SHP77 treated with DMSO at 0.1 percent for 48 hours (cell line): ENCODE measurements at places on chromosomes 7 and 10.
A peak's percentile ranks its signal among the peaks of the same experiment; 100 is the strongest.

DNA sequence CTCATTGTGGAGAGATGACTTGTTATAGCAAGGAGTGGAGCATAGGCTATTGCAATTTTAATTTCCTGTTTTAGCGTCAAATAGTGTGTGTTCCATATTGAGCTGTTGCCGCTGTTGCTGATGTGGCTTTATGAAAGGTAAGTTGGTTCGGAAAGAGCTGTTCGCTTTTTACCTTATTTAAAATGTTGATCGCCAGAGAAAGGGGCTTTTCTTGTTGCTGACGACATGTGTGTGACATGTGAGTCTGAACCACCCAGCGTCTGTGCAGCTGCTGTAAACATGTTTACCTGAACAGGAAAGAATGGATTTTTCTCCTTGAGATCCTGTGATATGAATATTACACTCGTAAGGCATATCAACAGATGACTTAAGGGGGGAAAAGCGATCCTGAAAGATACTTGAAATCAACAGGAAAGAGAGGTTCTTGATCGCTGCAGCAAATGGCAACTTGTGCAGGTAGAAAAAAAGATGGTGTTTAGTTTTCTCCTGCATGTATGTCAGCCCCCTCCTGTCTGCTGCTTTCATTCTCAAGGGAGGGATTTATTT is 2.5 kb downstream of the ZEB1 start:
- DNase-seq = peak; percentile 7

DNA sequence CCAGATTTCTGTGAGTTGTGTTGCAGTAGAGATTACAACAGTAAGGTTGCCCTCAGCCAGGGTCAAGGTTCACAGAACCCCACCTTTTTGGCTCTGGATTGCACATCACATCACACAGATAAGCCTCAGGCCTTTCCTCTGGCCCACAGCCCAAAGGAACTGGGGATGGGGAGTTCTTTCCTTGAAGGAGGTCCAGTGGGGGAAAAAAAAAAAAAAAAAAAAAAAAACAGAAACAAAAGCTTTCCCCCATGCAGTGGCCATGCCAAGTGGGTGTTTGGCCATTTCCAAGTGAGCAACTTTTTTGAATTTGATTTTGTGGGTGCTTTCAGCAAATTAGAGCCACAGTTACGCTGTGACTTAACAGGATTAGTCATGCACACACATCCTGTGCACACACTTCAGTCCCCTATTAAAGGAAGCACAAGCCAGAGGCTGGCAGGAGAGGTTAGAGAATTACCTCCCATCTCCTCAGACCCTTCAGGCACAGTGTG is 79.3 kb upstream of the NANOS1 start:
- DNase-seq = no peak

GRCh38 chr10:113273181-113274163 is 279.4 kb upstream of the HABP2 start:
- DNase-seq = no peak

DNA sequence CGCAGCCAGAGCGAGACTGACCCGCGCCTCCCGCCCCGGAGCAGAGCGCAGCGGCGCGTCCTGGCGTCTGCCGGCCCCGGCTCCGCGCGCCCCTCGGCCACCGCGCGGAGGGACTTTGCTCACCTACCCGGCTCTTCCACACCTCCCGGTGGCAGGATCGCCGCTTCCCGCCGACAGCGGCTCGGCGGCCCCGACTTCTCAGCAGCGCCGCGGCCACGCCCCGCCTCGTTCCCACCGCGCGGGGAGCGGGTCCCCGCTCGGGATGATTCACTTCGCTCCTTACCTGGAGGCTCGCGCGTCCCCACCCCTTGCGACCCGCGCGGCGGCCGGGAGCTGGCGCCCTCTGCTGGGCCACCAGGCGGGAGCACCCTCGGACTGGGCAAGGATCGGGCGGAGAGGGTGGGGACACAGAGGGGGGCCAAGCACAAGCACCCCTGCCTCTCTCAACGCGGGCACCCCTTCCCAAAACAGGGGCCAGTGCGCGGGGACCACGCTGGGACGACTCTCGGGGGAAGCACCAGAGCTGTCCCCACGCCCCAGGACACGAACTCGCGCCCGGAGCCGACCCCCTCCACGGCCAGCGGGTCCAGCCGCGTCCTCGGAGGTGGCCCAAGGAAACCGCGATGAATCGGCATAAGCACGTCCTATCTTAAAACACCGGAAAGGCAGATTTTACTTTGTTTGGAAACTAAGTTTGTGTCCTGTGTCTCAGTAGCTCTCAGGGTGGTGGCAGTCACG is 101.0 kb upstream of the SVIL start:
- DNase-seq = peak; percentile 32

DNA sequence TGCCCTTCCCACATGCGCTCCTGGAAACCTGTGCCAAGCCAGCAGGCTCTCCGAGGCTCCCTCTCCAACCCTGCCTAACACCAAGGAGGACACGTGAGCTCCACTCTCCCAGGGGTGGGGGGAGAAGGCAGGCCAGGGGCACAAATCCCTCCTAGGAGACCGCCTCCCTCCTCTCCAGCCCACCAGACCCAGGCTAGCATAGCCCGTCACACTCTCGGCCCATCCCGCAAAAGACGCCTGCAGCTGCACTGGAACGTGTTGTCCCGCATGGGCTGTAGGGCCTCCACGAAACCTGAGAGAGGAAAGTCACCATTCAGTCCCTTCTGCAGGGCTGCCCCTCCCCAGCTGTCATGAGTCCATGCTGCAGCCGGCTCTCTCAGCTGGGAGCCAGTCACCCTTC is 126.3 kb downstream of the MAD1L1 start:
- no peak for DNase-seq

DNA sequence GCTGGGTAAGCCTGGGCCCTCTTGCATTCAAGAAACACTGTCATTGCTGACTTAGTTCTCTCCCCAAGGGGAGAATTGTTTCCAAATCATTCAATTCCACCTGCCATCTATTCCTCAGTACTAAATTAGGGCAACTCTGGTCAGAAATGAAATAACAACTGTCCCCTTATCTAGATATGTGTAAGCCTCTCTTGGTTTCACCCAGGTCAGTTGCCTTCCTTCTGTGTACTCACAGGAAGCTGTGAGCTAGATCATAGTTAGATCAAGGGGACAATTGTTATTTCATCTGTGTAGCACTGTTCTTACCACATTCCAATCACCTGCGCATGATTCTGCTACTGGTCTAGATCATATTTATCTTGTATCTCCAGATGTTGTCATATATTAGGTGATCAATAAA is 483.0 kb upstream of the SORCS1 start:
- DNase-seq = no peak

- DNase-seq = no peak
Observed at GRCh38 chr7:1290679-1291356, 58.1 kb downstream of the UNCX start.

- no peak for DNase-seq
Observed at GRCh38 chr7:116086547-116087045, 56.0 kb upstream of the TFEC start.

- DNase-seq = no peak
Observed at GRCh38 chr10:91593834-91594233, 39.0 kb downstream of the PPP1R3C start.

DNA sequence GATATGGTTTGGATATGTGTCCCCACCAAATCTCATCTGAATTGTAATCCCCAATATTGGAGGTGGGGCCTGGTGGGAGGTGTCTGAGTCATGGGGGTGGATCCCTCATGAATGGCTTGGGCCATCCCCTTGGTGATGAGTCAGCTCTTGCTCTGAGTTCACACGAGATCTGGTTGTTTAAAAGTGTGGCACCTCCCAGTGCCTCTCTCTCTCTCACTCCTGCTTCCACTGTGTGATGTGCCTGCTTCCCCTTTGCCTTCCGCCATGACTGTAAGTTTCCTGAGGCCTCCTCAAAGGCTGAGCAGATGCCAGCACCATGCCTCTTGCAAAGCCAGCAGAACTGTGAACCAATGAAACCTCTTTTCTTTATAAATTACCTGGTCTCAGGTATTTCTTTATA is 4.8 kb upstream of the GCK start:
- DNase-seq = no peak

GRCh38 chr7:33773053-33773452 is 132.3 kb upstream of the BMPER start:
- no peak for DNase-seq

- DNase-seq = peak; percentile 84
Observed at GRCh38 chr7:30027740-30028215, 434 bp upstream of the PLEKHA8 start.

GRCh38 chr10:34776090-34776690 is 38.9 kb downstream of the PARD3 start:
- no peak for DNase-seq

- DNase-seq = no peak
Observed at GRCh38 chr10:5575482-5576153, 50.9 kb downstream of the CALML3 start.

- no peak for DNase-seq
Observed at GRCh38 chr10:90328459-90328858, 529.4 kb downstream of the HTR7 start.

GRCh38 chr10:91788527-91788926 is 9.7 kb upstream of the TNKS2 start:
- no peak for DNase-seq

DNA sequence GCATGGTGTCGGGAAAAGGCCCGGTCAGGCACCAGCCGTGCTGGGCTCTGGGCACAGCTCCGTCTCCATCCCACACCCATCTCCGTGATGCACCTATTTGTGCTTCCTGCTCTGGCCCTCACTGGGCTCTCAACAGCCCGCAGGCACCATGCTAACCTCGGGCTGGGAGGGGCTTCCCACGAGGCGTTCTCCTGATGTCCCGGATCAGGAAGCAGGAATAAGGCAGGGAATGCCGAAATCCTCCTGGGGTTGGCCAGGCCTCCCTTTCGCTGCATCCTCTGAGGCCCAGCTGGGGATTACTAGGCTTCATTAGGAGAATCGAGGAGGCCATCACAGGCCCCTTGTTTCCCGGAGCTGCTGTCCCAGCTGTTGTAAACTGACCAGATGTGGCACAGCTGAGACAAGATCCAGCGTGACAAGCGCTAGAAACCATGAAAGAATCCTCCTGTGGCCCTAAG is 72.0 kb downstream of the FAM53B start:
- DNase-seq = no peak

GRCh38 chr10:5014936-5015335 is 11.3 kb upstream of the AKR1C2 start:
- DNase-seq = no peak

DNA sequence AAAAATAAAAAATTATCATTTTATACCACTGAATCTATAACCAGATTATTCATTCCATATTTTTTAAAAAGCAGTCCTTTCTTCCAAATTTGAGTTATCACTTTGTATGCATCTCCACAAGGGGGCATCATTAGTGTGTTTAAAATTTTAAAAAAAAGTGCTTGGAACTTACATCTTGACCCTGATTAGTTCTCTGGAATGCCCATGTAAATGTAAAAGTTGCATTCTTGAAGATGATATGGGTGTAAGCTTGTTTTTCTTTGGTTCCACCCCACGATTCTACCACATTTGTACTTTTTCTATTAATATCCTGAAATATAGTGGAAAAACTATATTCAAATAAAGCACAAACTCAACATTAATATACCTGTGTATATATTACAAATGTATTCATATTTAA is 144.9 kb downstream of the ELAPOR2 start:
- DNase-seq = no peak

GRCh38 chr7:130367088-130367755 is 13.1 kb upstream of the CPA1 start:
- peak; percentile 78 for DNase-seq

DNA sequence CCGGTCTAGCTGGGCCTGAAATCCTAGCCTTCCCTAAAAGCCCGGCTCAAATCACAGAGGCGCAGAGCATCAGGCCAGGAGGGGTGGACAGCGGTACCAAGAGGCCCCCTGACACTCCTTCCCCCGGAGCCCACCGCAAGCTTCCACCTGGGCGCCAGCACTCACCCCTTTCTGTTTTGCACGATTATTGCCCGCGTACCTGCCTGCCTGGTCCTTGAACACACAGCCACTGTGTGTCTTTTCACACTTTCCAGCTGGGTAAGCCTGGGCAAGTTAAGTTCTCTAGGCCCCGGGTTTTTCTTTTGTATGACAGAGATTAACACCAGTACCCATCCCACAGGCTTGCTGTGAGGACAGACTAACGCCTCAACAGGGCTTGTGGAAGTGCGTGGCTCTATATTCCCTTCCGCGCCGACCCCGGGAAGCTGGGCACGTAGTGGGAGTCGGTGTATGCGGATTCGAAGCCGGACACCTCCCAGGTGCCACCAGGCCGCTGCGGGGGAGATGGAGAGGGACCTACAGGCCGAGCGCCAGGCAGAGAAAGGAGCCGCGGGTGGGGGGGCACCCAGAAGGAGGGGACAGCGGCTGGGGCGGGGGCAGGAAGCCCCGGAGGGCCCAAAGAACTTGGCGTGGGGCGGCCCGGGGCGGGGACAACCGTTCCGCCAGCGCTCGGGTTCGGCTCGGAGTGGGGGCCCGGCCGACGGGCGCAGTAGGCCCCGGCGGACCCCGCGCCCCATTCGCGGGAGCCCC is 792 bp downstream of the ZNF746 start:
- DNase-seq = no peak

GRCh38 chr7:75977743-75978142 is 16.7 kb downstream of the TMEM120A start:
- no peak for DNase-seq

GRCh38 chr7:106895246-106895864 is 30.3 kb downstream of the PIK3CG start:
- no peak for DNase-seq

GRCh38 chr7:31006857-31007256 is 43.1 kb downstream of the GHRHR start:
- DNase-seq = no peak

GRCh38 chr7:50409856-50410745 is 40.0 kb downstream of the FIGNL1 start:
- DNase-seq = no peak

DNA sequence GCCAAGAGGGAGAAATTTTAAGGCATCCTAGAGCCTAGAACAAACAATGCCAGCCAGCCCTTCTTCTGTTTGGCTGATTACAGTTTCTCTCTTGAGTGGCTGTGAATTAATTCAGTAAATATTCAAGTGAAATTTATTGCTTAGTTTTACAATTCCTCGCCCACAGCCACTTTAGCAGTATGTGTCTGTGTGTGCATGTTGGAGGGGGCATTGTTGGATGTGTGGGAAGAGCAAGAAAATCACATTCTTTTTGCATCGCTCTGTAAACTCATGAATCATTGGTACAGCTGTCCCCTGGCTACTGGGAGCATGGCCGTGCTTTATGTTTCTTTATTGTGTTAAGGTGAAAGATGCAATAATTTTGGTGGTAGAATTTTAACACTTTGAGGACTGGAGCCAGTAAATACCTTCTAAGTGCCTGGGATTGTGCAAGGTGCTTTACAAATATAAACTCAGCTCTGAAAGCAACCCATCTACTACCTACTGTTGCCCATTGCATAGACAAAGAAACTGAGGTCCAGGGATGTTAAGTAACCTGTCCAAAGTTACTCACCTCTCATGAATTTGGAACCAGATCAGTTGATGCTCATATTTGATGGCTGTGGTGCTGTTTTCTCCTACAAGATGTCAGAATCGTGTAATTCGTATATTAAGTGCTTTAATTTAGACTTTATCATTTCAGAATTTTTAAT is 89.9 kb upstream of the BTBD16 start:
- no peak for DNase-seq

DNA sequence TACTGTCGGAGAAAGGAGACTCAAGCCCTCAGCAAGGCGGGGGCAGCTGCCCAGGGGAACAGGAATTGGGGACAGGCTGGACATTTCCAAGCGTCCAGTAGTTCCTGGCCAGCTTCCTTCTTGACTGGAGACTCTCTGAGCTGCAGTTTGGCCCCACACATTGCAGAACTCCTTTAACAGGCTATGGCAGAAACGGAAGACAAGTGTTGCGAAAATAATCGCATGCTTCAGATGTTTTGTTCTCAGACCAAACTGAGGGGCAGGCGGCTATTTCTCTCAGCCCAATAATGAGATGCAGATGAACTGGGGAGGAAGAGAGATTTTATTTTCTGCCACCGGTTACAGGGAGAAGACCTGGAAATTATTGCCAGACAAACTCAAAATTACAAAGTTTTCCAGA is 88.0 kb upstream of the PFKP start:
- DNase-seq = no peak
